Retina (tissue), 1 donor: ENCODE measurements at places on chromosomes 2 and 18.

DNA sequence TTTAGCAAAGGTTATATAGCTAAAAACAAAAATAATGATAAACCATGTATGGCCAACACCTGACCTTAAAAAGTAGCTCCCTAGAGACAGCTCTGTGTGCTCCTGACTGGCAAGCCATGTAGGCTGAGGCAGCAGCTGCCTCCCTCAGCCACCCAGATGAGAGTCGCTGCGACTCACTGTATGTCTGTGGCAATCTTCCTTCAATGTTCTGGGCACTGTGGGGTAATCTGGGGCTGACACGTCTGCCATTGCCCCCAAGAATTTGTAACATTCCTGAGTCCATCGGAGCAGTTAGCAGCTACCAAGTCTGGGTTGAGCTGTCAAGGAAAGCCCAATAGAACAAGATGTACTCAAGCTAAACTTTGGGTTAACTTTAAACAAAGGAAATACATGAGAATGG, 106.4 kb upstream of the DAPL1 start:
- DNase-seq = no peak

GRCh38 chr2:44560352-44560751, 198.6 kb downstream of the CAMKMT start:
- DNase-seq = no peak

GRCh38 chr18:43682196-43682595, 404.9 kb upstream of the SYT4 start:
- no peak for DNase-seq

- no peak for DNase-seq
Observed at GRCh38 chr2:45812011-45812500, 160.6 kb downstream of the PRKCE start.

- peak; percentile 67 for DNase-seq
Observed at GRCh38 chr2:10721396-10722251, at the start of gene ATP6V1C2. Gene ATP6V1C2, plus strand, starts transcription at chr2:10721630. Its CDS starts 1,220 bp downstream, at chr2:10722850.

GRCh38 chr2:236001166-236001828, 166.9 kb downstream of the GBX2 start:
- DNase-seq = no peak
